ENCODE measurements at places on chromosomes 12 and 14.

- no peak for DNase-seq
Observed at GRCh38 chr14:60328583-60328982, 79.6 kb downstream of the PPM1A start.

DNA sequence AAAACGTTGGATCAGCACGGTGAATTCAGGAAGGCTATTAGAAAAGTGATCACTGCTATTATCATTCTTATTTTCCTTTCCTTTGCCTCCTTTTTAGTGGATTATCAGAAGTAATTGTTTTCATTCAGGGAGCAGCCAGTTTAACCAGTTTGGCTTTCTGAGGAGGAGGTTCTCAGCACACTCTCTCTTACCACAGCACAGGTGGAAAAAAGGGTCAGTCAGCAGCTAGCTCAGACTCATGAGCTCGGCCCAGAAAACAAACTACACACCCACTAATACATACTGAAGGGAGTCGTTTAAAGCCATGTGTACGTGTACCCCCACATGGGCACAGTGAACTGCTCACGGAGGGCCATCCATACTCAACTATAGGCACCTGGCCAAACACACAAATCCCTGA, 23.2 kb upstream of the MAGOHB start:
- no peak for DNase-seq

GRCh38 chr12:94211021-94211420, 62.6 kb downstream of the PLXNC1 start:
- DNase-seq: no peak

DNA sequence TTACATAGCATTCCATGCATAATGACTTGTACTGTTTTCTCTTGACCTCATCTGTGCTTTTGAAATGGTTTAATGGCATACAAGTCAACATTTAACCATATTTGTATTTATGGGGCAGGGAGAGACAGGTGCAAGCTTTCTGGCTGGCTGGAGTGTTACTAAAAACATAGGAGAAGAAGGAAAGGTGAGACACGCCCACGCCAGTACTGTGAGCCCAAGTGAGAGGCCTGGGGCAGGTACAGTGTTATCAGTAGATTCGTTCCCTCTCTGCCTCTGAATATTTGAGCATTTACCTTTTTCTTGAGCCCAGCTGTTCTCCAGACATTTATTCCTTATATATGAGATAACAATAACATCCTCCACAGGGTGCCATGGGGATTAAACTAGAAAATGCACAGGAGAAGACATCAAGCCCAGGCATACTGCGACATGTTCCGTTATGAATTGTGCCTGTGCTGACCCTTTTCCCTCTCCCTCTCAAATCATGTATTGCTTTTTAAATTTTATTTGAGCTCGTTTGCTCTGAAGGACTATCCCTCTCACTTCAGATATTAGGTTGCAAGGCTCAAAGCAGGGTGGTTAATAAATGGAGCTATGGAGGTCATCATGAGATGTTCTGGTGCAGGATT, 34.6 kb upstream of the TUBA1C start:
- DNase-seq: no peak

- no peak for DNase-seq
Observed at GRCh38 chr14:105100910-105101309, 35.7 kb upstream of the GPR132 start.
